ENCODE measurements at places on chromosomes 5 and 9.

- peak; percentile 45 for DNase-seq
Measured at GRCh38 chr5:157603333-157604190, 28.0 kb upstream of the ADAM19 start.

- DNase-seq = no peak
Measured at GRCh38 chr9:121648799-121649198, 2.6 kb upstream of the DAB2IP start.

DNA sequence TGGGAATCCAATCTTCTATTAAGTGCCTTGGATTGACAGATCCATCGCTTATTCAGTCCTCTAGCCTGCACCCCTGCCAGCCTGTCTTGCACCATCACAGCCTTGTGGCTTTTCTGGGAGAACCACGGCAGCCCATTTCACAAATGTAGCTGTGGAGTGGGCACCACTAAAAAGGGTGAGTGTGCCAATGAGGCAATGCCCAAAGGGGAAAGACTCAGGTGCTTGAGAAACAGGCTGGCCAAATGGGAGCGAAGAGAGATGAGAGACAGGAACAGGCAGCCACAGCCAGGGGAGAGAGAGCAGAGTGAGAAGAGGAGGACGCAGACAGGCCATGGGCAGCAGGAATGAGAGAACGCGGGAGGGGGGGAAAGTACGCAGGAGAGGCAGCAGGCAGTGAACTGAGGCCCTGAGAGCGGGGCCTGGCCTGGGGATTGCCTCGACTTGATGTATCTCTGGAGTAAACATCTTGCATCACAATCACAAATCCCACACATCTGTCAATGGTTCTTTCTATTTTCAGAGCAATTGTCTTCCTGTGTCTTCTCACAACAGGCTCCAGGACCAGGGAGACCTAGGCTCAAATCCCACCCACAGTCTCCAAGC is 173.1 kb downstream of the SYK start:
- DNase-seq = no peak

DNA sequence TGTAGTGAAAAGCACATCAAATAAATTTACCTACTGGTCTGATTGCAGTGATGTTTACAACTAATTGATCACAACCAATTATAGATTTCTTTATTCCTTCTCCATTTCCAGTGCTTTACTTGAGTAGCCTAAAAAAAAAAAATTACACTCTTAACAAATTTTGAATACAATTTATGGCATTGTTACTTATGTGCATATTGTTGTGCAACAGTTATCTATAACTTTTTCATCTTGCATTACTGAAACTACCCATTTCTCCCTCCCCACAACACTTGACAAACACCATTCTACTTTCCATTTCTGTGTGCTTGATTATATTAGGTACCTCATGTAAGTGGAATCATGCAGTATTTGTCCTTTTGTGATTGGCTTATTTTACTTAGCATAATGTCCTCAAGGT is 12.3 kb downstream of the RMI1 start:
- no peak for DNase-seq

DNA sequence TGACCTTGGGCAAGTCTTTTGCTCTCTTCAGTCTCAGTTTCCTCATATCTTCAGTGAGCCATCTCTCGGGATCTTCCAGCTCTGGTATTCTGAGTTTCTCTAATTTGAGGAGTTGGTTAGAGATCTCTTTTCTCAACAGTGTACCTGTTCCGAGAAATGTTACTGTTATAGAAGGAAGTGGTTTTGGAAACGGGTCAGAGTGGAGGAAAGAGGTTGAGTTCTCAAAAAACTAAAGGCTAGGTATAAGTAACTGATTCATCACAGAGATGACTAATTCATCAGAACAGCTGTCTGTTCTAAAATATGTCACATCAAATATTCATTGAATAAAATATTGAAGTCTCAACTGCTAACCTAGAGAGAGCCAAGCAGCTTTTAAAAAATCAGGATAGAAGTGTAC is 106.6 kb downstream of the PALM2AKAP2 start:
- no peak for DNase-seq

DNA sequence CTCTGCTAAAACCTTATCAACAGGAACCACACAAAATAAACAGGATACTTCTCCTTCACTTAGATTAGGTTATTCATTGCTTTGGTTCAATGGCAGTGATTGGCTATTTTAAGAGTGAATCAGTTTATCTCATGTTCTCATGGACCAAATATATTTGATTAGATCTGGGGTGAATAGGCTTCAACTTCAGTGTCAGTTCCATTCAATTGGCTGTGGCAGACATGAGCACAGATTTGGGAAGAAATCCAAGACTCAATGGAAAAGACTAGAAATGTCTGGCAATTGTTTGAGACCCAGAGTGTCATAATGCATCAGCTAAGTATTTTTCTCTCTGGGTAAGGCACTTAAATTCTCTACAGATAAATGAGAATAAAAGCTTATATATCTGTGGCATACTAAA is 37.1 kb downstream of the CDH18 start:
- no peak for DNase-seq

GRCh38 chr5:141867651-141868050 is 10.6 kb downstream of the PCDH1 start:
- no peak for DNase-seq

Data from activated CD8-positive, alpha-beta memory T cell treated with anti-CD3 and anti-CD28 coated beads, Interleukin-2, amount 50 U/mL, for 4 hours (primary cell).